ENCODE measurements at places on chromosomes 6 and 20. TPM values are rescaled to one million over a fixed set of nuclear protein-coding genes. Genes with fewer than 3 reads are reported as not detected.

GRCh38 chr6:31663961-31664789 is 622 bp downstream of the GPANK1 start:
- DNase-seq: no peak

GRCh38 chr20:4805663-4806449 is 84.1 kb downstream of the PRND start:
- DNase-seq: no peak

DNA sequence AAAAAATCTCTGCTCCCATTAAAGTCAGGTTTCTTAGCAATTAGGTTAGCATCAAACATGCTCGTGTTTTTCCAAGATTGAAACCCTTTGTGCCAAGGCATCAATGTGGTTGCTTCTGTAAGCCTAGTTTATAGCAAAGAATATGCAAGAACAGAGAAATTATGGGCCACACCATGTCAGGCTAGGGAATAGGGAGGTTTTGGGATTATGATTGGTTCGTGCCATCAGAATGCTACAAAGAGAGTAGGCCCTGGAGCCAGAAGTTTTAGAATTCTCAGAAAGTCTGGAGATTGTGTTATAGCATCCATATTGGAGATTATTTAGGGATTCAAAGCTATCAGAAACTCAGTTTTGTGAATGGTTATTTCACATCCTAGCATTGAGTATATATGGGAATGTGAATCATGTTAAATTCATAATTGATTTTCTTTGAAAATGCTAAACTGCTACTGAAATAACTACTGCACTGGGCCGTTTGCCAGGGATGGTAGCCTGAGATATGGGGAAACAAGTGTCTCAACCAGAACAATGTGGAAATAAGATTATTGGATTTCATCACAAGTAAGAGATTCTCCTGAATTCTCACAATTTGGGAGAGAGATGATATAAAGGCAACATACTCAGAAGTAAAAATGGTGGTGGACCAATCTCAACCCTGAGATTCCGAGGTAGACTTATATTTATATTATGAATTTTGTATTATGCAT is 45.3 kb downstream of the ZNF292 start:
- peak; percentile 51 for DNase-seq

DNA sequence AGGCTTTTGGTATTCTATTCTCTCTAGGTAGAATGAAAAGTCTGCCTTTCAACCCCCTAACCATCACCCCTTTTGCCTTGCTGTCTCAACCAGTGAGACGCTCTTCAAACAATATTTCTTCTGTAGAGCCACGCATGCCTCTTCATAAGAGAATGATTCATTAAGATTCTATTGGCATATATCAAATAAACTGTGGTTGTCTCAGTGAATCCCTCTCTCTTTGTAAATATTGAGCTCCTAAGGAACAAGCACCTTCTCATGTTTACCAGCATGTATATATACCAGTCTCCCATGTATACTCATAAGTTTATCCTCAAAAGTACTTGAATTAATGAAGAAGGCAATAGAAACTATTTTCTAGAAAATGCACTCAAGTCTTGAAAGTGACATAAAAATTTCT is 90.6 kb downstream of the HAO1 start:
- no peak for DNase-seq

- no peak for DNase-seq
Measured at GRCh38 chr6:150005761-150006651, 19.3 kb downstream of the RAET1L start.

CCN5 gene
- total RNA-seq: 15.8 TPM

TRERF1 gene
- 1.5 TPM for total RNA-seq

KCNB1 gene
- 1.1 TPM for total RNA-seq

RFX6 gene
- total RNA-seq: not detected
